ENCODE measurements at places on chromosomes 4 and X.

DNA sequence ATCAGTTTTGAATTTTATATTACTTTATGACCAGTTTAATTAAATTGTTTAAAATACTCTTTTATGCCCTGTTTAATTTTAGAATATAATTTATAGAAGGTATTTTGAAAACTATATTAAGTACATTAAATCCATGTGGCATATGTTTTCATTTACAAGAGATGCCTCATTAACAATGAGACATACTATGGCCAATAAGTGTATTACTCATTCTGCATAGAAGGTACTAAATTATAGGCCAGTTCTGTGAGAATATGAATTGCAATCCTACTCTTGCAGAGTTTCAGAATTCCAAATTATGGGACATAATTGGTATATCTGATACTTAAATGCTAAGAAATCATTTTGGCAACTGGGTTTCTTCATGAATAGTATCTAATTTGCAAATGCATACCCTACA is 951.1 kb downstream of the FAT4 start:
- no peak for DNase-seq

GRCh38 chrX:22699581-22700091 is 300.1 kb upstream of the DDX53 start:
- DNase-seq, result no peak

DNA sequence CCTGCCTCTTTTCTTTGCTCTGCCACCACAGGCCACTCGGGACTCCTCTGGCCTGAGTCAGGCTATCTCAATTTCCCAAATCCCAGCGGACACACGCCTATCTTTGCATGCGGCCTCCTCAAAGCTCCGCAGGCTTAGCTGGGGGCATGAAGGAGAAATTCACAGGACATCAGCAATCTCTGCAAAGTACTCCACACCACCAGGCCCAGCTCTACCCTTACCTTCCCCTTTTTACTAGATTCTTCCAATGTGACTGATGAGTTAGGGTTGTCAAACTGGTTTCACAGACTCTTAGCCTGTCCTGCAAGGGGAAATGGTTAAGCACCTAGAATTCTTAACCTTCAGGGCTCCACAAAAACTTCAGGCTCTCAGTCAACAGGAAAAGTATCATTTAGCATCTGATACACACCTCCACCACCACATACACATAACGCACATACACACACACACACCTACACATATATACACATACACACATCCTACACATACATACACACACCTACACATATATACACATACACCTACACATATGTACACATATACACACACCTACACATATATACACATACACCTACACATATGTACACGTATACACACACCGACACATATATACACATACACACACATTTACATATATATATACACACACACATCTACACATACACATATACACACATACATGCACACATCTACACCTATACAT is 349.1 kb downstream of the ANK2 start:
- peak; percentile 17 for DNase-seq

DNA sequence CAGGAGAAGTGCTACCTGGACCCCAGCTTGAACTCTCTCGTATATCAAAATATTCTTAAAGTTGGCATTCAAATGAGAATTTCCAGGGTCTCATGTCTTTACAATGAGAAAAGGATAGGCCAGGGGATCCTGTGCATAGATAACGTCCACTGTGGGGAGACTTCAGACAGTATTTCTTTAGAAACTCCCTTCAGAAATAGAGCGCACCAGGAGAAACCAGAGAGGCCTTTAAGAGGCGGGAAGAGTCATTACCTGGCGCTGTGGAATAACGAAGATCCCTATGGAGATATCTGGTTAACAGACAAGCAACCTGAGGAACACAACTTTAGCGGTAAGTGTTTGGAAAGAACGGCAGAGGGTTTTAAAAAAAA is 600 bp downstream of the RADX start:
- peak; percentile 14 for DNase-seq
